ENCODE measurements at places on chromosomes 4 and X. TPM values are rescaled to one million over a fixed set of nuclear protein-coding genes. Genes with fewer than 3 reads are reported as not detected.

SYTL5 gene
- not detected for total RNA-seq

CSAG3 gene
- 0.62 TPM for total RNA-seq

HGFAC gene
- total RNA-seq, result 0.10 TPM

- H3K36me3 ChIP-seq, result no peaks in the 10 kb centered on the region
- no peak overlapping the region for H3K4me3 ChIP-seq
- no peak for DNase-seq
- no peak overlapping the region for H3K27ac ChIP-seq
These were observed 101.2 kb upstream of the KLF3 start for GRCh38 chr4:38562751-38563198.

DNA sequence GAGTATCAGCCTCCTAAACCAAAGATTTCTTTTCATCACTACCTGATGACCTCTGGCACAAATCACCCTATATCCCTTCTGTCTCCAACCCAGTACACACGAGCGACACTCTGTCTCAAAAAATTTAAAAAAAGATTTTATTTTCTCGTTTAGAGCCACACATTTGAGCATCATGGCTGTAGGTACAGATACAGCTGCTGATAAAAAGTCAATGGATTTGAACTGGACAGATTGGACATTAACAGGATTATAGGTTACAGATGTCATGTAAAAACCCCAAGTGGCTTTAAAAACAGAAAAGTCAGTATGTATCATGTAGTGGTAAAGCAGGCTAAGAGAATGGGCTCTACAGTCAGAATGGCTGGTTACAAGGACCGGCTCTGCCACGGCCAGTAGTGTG lies 171.1 kb downstream of the SCFD2 start:
- H3K4me3 ChIP-seq, result no peak overlapping the region
- no peaks in the 10 kb centered on the region for H3K36me3 ChIP-seq
- DNase-seq, result no peak
- no peaks in the 10 kb centered on the region for H3K27me3 ChIP-seq

DNA sequence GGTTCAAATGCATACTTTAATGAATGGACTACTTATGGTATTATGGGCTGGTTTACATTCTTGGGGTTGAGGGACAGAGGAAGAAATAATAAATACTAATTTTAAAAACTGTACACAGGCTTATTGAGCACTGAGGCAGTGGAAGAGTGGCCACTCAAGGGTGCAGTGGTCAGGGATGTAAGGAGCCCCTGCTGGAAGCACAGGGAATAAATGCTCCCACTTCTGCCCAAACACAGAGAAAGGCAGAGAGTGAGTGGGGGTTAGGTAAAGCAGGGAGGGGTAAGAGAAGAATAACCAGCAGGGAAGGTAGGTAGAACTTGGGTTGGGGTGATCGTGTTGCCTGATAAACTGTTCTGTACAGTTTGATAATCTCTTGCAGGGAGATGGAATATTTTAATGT lies 60.0 kb downstream of the GAB1 start:
- H3K27me3 ChIP-seq, result peaks cover 27% of the 10 kb centered on the region
- no peaks in the 10 kb centered on the region for H3K36me3 ChIP-seq
- DNase-seq, result no peak
- peaks cover 2% of the 10 kb centered on the region for H3K4me1 ChIP-seq

GRCh38 chr4:184386271-184386781 lies 88.0 kb downstream of the IRF2 start:
- no peaks in the 10 kb centered on the region for H3K27me3 ChIP-seq
- H3K27ac ChIP-seq, result peak overlapping the region; percentile 74
- H3K36me3 ChIP-seq, result peaks cover 66% of the 10 kb centered on the region
- no peak for DNase-seq

DNA sequence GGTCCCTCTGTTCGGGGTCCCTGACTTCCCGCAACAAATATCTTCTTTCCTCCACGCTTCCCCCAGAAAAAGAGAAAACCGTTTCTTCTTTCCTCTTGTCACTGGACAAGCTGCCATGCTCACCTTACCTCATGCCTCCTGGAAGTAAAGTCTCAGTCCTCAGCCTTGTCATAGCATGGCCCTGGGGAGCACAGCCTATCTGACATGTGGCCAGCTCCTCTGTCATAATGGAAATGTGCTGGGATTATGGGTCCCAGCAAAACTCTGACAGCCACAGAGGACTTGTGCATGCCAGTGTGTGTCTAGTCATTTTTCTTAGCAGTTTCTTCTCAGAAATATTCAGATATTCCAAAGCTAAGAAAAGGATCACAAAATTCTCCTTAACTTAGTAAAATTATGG lies 122.4 kb downstream of the AASDH start:
- peaks cover 13% of the 10 kb centered on the region for H3K4me1 ChIP-seq
- H3K4me3 ChIP-seq, result no peak overlapping the region
- no peak for DNase-seq
- H3K27ac ChIP-seq, result no peak overlapping the region
- H3K36me3 ChIP-seq, result peaks cover 8% of the 10 kb centered on the region

Measured in activated CD4-positive, alpha-beta T cell treated with anti-CD3 and anti-CD28 coated beads, Interleukin-2, amount 10 ng/mL, durations not matched to agents 7 days and 5 days (primary cell).